Cortex of kidney (tissue), 1 donor: ENCODE measurements at places on chromosomes 1 and 21.

- DNase-seq: no peak
Observed at GRCh38 chr1:119330466-119331189, 38.0 kb upstream of the HAO2 start.

GRCh38 chr1:164796916-164797315 lies 237.9 kb downstream of the PBX1 start:
- no peak for DNase-seq

DNA sequence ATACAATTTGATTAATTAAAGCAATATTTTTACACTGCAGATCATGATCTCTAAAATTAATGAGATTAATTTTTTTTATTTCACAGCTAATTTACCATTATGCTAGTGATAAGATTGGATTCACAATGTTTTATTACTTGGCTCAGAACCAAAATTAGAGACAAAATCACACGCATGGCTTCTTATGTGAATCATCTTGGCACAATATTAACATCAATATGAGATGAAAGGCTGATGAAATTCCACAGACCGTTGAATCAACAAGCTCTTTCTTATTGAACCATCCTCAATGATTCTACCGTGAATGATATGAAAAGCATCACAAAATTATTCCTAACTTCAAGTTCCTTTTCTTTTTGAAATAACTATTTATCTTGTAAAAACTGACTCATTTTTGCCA lies 544.9 kb downstream of the KCNT2 start:
- DNase-seq: no peak

DNA sequence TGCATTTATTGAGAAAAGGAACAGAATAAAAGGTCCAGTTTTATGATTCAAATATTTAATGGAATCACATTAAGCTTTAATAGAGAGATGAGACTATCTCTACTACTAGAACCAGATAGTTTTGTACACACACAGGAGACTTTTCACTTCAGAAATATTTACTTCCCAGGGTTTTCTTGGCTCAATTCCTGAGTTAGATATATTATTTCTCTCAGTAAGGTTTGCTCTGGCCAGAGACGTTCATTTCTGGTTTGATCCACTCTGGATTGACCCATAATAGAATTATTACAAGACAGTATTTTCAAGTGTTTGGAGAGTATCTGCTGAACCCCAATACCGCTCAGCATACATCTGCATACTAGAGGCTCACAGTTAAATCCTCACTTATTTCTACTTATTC lies 1.3 kb upstream of the RCOR3 start:
- no peak for DNase-seq

DNA sequence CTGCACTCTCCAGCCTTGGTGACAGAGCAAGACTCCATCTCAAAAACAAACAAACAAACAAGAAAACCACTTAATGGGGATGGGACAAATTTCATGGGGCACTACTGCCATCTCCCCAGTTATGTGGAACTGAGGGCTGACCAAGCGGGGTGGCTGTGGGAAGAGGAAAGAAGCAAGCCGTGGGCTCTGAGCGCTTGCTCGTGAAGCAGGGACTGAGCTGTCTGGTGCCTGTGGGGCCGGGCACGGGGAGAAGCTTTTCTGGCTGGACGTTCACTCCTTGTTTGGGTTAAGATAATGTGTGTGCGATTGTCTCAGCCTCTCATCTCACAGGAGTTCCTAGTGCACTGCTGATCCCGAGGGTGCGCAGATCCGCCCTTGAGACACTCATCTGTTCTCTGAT lies 22.0 kb upstream of the KIF26B start:
- no peak for DNase-seq

GRCh38 chr1:201732351-201732750 lies 96.6 kb upstream of the IPO9 start:
- no peak for DNase-seq

DNA sequence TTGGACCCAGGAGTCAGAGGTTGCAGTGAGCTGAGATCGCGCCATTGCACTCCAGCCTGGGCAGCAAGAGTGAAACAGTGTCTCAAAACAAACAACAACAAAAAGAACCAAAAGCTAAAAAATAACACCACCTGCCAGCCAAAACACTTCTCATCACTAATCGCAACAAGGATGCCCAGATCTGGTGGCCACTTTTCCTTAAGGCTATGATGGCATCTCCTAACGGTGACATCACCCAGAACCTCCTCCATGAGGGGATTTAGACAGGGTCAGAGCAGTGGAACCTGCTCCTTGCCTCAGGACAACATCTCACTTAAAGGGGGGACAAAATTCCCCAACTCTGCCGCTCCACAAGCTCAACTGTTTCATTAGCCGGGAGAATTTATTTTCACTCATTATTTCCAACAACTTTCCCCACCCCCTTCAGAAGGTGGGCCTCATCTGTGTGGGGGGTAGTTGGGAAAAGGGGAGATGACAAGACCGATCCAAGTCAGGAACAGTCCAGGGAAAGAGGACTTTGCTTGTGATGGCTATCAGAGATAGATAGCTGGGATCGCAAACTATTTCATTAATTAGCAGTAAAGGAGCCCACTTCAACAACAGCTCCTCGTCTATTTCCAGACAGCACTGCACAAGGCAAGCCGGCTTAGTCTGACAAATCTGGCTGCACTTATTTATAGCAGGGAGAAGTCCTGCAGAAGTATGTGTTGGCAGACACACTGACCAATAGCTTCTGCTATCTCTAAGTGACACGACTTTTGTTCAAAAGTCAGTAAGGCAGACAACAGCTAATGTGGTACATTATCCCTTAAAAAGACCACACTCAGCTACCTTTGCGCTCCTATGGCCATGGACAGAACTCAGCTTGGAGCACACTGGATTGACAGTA lies 2.6 kb downstream of the PABPC4 start:
- no peak for DNase-seq

GRCh38 chr1:94315552-94316116 lies 78.2 kb upstream of the ARHGAP29 start:
- DNase-seq: no peak
